H9 (cell line): ENCODE measurements at places on chromosomes 4 and X. TPM values are rescaled to one million over a fixed set of nuclear protein-coding genes. Genes with fewer than 3 reads are reported as not detected.

DNA sequence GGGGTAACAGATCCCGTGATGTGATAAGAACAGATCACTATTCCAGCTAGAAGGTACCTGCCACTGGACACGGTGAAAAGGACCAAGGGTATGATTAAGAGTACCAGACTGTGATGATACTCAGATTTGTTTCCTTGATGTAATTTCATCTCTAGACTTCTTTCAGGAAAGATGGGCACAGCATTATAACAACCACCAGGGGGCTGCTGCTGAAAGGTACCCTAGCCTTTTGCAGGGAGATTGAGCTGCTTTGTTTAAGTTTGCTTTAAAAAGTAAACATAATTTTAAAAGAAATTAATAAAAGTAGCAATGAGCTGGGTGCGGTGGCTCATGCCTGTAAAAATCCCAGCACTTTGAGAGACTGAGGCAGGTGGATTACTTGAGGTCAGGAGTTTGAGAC, 145.4 kb downstream of the EMCN start:
- no peak for DNase-seq

DNA sequence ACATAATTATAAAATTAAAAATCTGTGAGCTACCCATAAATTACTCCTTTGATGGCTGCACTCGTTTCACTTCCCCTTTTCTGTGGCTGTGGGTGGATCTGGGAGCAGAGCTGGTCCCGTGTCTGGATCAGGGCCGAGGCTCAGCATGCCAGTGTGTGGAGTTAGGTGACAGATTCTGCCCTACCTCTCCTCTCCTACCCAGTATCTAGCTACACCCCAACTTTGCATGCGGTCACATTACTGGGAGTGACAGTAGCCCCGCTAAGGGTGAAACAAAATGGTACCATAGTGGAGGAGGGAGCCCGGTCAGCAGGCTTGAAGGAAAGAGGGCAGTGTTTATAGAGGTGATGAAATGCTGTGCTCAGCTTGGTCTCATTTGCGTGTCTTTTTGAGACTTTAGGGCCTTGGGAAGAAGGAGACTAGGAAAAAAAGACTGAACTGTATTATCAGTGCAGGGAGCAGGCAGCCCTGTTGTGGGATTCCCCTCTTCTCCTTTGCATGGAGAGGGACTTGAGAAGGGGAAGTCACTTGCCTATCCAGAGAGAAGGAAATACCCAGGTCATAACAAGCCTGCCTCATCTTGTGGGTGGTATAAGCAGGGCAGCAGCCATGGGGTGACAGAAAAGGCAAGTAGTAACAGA, 48.4 kb downstream of the ARHGAP10 start:
- DNase-seq = no peak

GRCh38 chr4:86614865-86615264, 20.8 kb downstream of the PTPN13 start:
- no peak for DNase-seq

DNA sequence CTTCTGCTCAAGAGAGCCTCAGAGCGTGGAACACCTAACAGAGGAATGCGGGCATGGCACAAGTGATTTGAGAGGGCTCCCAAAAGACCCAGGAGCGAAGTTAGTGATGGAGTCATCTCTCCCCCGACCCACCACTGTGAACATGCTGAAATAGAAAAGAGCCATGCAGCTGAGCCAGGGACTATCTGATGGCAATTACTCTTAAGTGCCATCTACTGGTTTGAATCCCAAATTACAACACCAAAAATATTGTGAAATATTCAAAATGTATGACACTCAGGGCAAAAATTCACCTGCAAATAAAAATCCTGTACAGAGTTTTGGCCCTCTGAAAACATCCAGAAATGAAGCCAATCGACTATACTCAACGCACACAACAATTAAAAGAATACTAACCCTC, 2038.9 kb upstream of the ADGRL3 start:
- DNase-seq = no peak

Gene SSX1
- total RNA-seq = not detected in 2 replicates

DNA sequence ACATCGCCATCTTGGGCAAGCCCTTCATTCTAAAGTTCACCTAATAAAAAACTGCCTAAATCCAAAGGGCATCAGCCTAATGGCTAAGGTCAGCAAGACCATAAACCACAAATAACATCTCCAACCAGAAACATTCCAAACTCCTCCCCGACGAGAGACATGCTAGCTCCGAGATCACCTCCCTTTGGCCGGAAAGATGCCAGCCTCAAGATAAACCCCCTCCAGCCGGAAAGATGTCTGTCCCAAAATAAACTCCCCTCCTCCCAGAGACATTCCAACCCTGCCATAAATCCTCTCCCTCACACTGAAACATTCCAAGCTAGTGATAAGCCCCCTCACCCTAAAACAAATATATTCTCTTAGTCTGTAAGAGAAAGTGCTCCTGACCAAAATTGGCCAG, 13.3 kb upstream of the DYNLT3 start:
- no peak for DNase-seq

Gene RAB40AL
- total RNA-seq = not detected in 2 replicates

- DNase-seq = no peak
Observed at GRCh38 chrX:8237718-8238117, 66.7 kb upstream of the VCX2 start.

DNA sequence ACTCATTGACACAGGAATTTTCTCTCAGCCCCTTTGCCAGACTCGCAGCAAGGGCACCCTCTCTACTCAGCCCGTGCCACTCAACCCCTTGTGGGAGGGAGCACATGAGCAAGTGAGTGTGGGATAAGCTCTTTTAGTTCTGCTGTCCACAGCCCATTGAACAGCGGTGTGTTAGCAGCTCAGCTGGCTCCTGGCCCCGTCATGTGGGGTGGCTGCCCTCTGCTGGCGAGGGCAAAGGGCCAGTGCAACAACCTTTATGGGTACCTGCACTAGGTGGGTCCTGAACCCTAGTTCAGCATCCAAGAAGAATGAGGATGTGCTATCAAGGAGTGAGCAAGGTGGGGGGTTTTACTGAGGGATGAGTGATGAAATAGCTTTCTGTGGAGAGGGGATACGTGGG, 85.0 kb upstream of the ZNF81 start:
- peak; percentile 57 for DNase-seq

- no peak for DNase-seq
Observed at GRCh38 chr4:40536032-40536431, 93.6 kb downstream of the RBM47 start.

DNA sequence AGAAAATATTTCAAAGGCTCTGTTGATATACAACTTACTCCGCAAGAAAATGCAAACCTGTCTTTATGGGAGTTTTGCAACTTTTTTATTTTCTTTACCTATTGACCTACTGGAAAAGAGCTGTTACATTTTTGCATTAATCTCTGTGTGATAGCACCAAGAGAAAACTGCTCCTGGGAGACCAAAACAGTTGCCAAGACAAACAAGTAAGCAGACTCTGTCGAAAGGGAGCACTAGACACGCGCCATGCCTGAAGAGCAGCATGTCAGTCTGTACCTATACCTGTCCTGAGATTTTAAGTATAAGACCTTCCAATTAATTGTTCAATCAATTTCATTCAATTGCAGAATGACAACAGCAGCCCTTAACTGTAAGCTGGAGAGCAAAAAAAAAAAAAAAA, 56.0 kb upstream of the TECRL start:
- no peak for DNase-seq

DNA sequence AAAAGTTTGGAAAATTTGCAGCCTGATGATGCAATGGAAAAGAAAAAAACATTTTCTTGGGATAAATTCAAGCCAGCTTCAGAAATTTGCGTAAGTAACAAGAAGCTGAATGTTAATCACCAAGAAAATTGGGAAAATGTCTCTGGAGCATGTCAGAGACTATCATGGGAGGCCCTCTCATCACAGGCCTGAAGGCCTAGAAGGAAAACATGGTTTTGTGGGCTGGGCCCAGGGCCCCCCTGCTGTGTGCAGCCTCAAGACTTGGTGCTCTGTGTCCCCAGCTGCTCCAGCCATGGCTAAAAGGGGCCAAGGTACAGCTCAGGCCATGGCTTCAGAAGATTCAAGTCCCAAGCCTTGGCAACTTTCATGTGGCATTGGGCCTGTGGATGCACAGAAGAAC, 1049.8 kb upstream of the GRIA3 start:
- DNase-seq = no peak

GRCh38 chrX:883588-883987, 253.0 kb downstream of the SHOX start:
- DNase-seq = peak; percentile 33

Gene APLN
- total RNA-seq = 0.18 and 0.24 TPM in 2 replicates

DNA sequence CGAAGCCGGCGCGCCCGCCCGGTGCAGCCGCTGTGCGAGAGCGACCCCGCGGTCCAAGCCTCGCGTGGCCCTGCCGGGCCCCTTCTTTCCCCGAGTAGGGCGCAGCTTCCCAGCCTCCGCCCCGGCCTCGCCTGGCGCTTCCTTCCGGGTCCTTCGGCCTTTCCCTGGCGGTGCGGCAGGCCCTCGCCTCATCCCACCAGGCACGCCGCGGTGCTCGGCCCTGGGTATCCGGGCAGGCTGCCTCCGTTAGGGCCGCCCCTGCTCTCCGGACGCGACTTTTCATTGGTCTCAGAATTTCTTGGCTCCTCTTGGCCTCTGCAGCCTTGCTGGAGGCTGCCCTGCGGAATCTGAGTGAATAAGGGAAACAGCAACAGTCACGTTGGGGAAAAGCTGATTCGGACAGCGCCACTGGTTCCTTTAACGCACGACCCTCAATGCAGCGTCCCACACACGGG, 429 bp downstream of the UVSSA start:
- DNase-seq = peak; percentile 65

Gene DNAAF6
- not detected in 2 replicates for total RNA-seq

DNA sequence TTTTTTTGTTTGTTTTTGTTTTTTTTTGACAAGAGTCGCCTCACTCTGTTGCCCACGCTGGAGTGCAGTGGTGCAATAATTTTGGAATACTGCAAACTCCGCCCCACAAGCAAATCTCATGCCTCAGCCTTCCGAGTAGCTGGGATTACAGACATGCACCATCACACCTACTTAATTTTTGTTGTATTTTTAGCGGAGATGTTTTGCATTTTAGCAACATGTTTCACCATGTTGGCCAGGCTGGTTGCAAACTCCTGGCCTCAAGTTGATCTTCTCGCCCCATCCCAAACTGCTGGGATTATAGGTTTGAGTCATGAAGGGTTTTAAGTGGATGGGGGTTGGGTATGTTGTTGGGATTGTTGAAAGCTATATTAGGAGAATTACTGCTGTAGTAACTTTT, 270.9 kb upstream of the LCORL start:
- no peak for DNase-seq

GRCh38 chr4:89299153-89299791, 8.3 kb downstream of the GPRIN3 start:
- DNase-seq = no peak

DNA sequence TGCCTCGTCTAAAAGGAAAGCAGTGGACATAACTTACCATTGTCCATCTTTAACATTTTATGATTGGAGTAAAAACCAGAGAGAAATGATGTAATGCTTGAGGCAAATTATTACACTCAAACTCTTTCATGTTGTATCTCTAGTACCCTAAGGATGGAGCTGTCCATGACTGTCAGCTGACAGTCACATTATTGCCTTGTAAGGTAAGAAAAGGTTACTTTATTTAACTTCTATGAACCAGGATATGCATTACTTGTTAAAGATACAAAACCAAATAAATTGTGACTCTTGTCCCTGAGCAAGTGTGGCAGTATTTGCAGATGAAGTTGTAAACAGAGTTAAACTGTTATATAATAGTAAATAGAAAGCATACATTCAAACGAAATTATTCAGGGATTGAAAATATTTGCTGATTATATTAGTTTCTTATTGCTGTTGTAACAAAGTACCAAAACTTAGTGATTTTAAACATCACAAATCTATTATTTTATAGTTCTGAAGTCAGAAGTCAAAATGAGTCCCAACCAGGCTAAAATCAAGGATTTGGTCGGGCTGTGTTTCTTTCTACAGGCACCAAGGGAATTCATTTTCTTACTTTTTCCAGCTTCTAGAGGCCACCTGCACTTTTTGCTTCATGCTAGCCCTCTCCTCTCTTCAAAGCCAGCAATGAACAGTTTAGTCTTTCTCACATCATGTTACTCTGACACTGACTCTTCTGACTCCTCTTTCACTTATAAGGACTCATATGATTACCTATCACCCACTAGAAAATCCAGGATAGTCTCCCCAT, 113.8 kb downstream of the CEP44 start:
- DNase-seq = no peak

DNA sequence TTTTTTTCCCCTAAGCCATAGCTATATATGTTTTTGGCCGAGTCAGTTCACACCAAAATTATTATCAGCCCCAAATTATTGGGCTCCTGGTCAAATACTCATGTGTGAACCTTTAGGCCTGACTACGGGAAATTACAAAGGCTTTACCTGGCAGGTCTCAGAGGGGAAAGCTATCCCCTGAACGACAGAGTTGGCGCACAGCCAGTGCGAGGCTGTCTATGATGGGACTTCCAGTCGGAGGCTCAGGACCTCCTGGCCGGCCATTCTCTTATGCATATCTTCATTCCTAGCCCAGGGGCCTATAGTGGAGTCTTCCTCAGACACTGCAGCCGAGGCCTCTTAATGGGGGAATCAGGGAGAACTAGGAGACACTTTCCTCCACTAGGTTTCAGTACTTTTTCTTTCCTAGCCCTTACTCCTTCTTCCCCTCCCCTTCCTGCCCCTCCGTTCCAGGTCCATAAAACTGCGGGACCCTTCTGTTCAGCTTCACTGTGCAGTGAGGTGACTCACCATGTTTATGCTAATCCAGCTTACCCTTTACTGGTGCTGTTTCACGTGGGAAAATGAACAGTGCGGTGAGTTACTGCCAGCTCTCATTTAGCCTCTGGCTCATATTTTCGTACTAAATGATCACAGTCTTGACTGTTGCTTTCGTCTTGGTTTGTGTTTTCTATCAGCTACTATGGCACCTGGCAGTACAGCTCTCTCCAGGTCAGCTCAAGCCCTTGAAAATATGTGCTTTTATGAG, 533.9 kb downstream of the FSTL5 start:
- DNase-seq = no peak

DNA sequence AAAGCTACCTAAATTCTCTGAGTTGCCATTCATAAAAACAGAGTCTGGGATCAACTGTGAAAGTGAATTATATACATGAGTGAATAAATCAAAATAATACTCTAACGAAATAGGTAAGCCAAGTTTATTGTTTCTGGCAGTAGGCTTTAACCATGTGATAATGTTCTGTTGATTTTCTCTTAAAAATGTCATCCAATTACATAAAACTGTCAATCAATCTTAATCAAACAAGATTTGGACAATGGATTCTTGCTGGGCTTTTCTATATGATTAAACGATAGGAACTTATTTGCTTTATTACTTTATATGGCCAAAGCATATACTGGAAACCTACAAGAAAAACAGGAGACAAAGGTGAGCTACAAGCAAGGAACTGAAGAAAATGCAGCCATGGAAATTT, 148.8 kb downstream of the INPP4B start:
- DNase-seq = no peak

DNA sequence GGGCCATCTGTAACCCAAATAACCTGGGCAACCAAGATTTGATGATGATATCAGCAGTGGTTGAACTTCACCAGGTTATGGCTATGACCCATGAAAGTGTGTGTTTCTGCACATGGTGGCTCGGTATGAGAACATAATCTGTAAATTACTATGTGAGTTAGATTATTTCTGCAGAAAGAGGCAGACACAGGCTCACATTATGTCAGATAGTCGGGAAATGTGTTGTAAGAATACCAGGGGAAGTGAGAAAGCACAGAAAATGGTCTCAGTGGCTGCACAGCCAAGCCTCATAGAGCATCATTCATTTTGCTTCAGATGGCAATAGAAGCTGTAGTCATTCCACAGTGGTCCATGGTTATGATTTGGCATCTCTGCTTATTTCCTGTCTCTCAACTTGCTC, 63.0 kb upstream of the RBPJ start:
- no peak for DNase-seq
